ENCODE measurements at places on chromosomes 13 and 19. TPM values are rescaled to one million over a fixed set of nuclear protein-coding genes. Genes with fewer than 3 reads are reported as not detected.

Gene SPTBN4
- 0.24 TPM for total RNA-seq

Gene GPR183
- total RNA-seq, result not detected

Gene SLITRK5
- total RNA-seq, result under 0.01 TPM

Gene OBI1
- 14.5 TPM for total RNA-seq

Gene EVI5L
- total RNA-seq, result 12.0 TPM

Gene IL12RB1
- total RNA-seq, result not detected

Gene RASIP1
- 3.2 TPM for total RNA-seq

Gene ATP4B
- not detected for total RNA-seq
